ENCODE measurements at places on chromosomes 4 and X.

DNA sequence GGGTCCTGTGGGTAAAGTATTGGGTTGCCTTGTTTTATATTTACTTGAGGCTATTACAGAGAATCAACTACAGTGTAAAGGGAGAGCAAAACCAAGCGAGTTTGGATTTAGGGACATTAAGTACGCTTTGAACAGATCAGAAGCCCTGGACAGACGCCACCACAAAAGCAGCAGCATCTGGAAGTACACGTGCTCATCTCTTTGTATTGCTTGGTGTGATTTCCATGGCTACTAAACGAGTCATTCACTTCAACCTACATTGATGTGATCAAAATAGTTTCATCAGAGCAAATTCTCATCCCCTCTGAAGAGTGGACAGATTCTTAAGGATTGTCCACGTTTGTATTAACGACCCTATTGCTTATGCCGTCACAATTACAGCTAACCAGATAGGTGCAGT is 85.1 kb downstream of the SORBS2 start:
- no peak overlapping the region for H3K4me3 ChIP-seq
- H3K27ac ChIP-seq = no peak overlapping the region
- no peak for DNase-seq
- H3K27me3 ChIP-seq = no peaks in the 10 kb centered on the region
- no peaks in the 10 kb centered on the region for H3K36me3 ChIP-seq

DNA sequence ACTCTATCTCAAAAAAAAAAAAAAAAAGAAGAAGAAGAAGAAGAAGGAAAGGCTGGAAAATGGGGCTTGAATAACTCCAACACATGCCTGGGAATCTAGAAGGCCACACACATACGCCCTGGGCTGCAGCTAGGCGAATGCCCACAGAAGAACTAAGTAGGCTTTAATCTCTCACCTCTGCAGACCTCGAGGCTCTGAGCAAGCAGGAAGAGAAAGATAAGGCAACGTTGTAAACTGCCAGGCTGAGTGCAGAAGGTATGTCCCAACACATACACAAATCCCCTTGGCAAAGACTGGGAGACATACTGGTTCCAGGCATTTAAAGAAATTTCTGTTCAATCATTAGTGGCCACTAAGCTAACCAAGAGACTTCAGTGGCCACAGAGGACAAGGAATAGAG is 18.4 kb downstream of the SLC38A5 start:
- no peak for DNase-seq
- no peaks in the 10 kb centered on the region for H3K27me3 ChIP-seq

- DNase-seq = no peak
- H3K4me1 ChIP-seq = no peaks in the 10 kb centered on the region
These were observed 48.6 kb upstream of the AP1S2 start for GRCh38 chrX:15903186-15903681.

GRCh38 chr4:147924604-147925412 is 192.9 kb downstream of the ARHGAP10 start:
- no peak overlapping the region for H3K27ac ChIP-seq
- no peak overlapping the region for H3K4me3 ChIP-seq
- H3K27me3 ChIP-seq = no peaks in the 10 kb centered on the region
- DNase-seq = no peak
- peaks cover 8% of the 10 kb centered on the region for H3K4me1 ChIP-seq

GRCh38 chr4:47690611-47691010 is 147.3 kb downstream of the CORIN start:
- no peak overlapping the region for H3K4me3 ChIP-seq
- no peaks in the 10 kb centered on the region for H3K27me3 ChIP-seq
- H3K36me3 ChIP-seq = no peaks in the 10 kb centered on the region
- no peaks in the 10 kb centered on the region for H3K4me1 ChIP-seq

DNA sequence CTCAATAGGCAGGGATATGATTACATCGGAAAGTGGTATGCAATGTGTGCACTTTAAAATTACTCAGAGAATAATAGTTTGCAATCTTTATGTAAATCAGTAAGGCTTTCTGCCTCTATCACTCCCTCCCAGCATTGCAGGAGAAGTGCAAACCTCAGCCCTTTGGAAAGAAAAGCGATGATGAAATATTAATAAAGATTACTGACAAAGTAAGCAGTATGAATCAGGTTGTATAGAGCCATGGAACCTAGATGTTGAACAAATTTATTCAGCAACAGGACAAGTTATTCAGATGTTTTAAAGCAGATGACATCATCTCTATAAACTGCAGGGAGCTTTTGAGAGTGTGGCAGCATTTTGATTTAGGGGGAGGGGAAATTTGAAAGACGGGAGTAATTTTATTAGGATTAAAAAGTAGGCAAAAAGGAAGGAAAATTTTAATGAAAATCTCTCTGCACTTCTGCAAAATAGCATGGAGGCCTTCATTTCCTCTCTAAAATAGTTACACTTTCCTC is 631.7 kb upstream of the GRIA3 start:
- H3K27me3 ChIP-seq = no peaks in the 10 kb centered on the region
- H3K4me3 ChIP-seq = no peak overlapping the region
- H3K36me3 ChIP-seq = no peaks in the 10 kb centered on the region
- H3K27ac ChIP-seq = no peak overlapping the region

DNA sequence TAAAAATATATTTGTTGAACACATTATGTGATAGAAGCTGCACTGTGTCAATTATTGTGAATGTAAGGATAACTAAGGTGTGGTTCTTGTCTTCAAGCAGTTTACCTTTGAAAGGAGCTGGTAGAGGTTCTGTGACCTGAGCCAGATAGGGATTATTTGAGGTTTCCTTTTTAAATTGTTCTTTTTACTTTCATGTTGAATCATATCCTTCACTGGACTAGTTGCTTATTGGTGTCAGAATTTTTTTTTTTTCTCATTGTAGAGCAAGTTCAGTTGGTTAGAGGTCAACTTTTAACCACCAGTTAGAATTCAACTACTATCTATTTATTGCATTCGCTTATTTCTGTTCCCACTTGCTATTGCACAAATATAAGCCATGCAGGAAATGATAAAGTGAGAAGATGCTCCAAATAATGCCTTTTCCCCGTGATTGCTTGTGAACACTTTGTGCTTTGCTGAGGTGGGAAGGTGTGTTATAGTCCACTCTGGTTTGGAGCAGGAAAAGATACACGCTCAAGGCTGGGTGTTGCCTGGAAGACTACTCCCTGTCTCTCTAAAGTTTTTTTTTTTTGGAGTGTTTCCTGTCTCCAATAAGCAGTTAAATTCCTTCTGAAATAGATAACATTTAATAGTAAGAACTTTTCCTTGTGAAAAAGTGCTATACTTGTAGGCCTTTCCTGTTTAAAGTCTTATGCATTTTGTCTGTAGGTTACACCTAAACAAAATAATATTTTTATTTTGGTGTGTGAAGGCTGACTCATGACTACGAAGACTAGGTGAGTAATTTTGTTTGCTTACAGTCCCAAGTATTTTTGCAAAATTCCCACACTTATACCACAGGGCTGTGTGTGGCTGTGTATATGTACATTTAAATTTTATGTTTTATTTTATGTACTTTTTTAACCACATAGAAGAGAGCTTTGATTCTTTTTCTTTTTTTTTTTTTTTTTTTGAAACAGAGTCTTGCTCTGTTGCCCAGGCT is 83.8 kb upstream of the LCORL start:
- no peaks in the 10 kb centered on the region for H3K27me3 ChIP-seq
- no peak for DNase-seq
- H3K36me3 ChIP-seq = no peaks in the 10 kb centered on the region
- no peak overlapping the region for H3K27ac ChIP-seq

GRCh38 chr4:139676365-139676764 is 10.7 kb downstream of the MGST2 start:
- no peaks in the 10 kb centered on the region for H3K27me3 ChIP-seq
- no peaks in the 10 kb centered on the region for H3K4me1 ChIP-seq
- H3K4me3 ChIP-seq = no peak overlapping the region

DNA sequence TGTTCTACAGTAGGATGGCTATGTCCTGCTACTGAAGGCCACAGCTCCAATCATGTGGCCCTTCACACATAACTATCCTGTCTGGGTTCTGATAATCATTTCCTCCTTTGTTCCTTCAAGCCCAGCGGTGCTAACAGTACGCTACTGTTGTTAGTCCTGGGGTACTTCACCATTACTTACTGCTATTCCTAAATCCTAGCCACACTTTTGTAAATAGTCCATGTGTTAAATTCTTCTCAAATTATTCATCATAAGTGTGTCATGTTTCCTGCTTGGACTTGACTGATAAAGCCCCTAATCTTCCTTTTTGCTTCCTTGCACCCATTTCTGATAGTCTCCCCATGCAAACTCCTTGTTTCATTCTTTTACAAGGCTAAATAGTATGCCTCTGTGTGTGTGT is 332.6 kb downstream of the FGF13 start:
- H3K36me3 ChIP-seq = no peaks in the 10 kb centered on the region
- DNase-seq = no peak
- no peaks in the 10 kb centered on the region for H3K4me1 ChIP-seq
- H3K27me3 ChIP-seq = no peaks in the 10 kb centered on the region
- H3K4me3 ChIP-seq = no peak overlapping the region

DNA sequence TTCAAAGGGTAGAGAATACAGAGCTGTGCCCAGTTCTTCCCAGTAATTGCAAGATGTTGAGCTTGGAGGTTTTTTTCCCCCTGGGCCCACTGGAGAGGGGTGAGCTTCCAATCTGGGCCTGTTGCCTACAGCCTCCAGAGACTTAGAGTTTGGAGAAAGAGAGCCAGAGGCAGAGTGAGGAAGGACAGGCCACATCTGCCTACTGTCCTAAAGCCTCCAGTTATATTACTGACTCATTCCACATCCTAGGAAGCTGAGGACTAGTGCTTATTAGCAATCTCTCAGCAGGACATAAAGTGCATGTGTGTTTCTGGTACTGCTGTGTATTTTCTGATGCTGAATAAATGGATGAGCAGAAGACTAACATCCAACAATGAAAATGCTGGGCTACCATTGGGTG is 181.0 kb upstream of the MAMLD1 start:
- no peak overlapping the region for H3K4me3 ChIP-seq
- H3K27me3 ChIP-seq = no peaks in the 10 kb centered on the region
- H3K36me3 ChIP-seq = no peaks in the 10 kb centered on the region
- no peak for DNase-seq

DNA sequence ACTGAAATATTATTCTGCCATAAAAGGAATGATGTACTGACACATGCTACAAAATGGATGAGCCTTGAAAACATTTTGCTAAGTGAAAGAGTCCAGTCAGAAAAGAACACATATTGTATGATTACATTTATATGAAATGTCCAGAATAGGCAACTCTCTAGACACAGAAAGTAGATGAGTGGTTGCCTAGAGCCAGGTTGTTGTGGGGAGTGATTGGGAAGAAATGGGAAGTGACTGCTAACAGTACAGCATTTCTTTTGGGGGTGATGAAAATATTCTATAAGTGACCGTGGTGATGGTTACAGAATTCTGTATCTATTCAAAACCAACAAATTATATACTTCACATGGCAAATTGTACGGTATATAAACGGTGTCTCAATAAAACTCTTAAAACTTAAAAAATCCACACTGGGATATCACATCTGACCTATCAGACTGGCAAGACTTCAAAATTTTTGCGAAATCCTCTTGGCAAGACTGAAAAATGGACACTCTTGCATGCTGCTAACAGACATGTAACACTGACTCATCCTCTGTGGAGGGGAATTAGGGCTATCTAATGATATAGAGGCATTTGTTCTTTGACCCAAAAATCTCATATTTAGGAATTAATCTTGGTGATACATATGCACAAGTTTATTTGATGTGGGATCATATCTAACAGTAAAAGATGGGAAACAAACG is 71.8 kb downstream of the FAM13A start:
- DNase-seq = no peak
- no peak overlapping the region for H3K27ac ChIP-seq
- H3K4me3 ChIP-seq = no peak overlapping the region
- no peaks in the 10 kb centered on the region for H3K27me3 ChIP-seq

- no peak overlapping the region for H3K27ac ChIP-seq
- H3K36me3 ChIP-seq = no peaks in the 10 kb centered on the region
- DNase-seq = no peak
- no peak overlapping the region for H3K4me3 ChIP-seq
- peaks cover 9% of the 10 kb centered on the region for H3K4me1 ChIP-seq
These were observed 23.3 kb upstream of the CHRNA9 start for GRCh38 chr4:40311811-40312346.

GRCh38 chr4:120923207-120923522 is 639 bp upstream of the PRDM5 start:
- no peaks in the 10 kb centered on the region for H3K36me3 ChIP-seq
- no peaks in the 10 kb centered on the region for H3K27me3 ChIP-seq
- H3K27ac ChIP-seq = peak overlapping the region; percentile 88
- no peak for DNase-seq

DNA sequence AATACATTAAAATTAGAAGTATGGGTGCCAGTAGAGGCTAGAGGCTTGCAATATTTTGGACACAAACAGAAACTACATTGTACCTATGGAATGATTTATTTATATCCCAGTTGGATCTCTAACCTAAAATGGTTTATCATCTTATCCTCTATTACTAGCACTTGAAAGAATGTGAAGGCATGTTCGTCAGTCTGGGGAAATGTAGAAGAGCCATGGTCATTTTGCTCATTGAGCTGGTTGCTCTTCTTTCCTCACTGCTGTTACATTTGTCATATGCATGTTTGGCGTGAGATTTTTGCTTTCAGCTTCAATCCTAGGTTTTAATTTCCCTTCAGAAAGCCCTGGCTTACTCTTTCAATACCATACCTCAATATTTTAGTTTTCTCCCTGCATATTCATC is 82.4 kb upstream of the MYOZ2 start:
- no peaks in the 10 kb centered on the region for H3K27me3 ChIP-seq
- peaks cover 6% of the 10 kb centered on the region for H3K36me3 ChIP-seq
- H3K4me3 ChIP-seq = no peak overlapping the region
- H3K4me1 ChIP-seq = peaks cover 47% of the 10 kb centered on the region
- peak overlapping the region; percentile 63 for H3K27ac ChIP-seq
- no peak for DNase-seq

DNA sequence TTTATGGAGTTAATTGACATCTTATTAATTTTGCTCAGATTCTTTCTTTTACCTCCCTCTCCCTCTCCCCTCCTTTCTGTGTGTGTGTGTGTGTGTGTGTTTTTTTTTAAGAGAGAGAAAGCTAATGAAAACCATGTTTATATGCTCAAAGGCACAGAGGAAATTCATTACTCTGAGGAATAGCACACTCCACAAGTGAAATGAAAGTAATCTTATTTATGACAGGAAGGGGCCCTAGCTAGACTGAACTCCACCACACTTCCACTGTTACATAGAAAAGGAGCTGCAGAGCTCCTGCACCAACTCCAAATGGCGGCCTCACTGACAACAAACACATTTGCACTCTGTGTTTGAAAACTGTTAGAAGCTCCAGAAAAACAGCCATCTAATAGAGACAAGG is 150.6 kb downstream of the RASL11B start:
- no peaks in the 10 kb centered on the region for H3K27me3 ChIP-seq
- H3K4me3 ChIP-seq = no peak overlapping the region
- no peak for DNase-seq
- no peaks in the 10 kb centered on the region for H3K36me3 ChIP-seq
- peaks cover 74% of the 10 kb centered on the region for H3K4me1 ChIP-seq

- H3K27me3 ChIP-seq = no peaks in the 10 kb centered on the region
- peak; percentile 5 for DNase-seq
- H3K27ac ChIP-seq = peak overlapping the region; percentile 86
These were observed 197.2 kb downstream of the PDGFC start for GRCh38 chr4:156774422-156774821.

All from thoracic aorta (tissue), 2 donors.